Stimulated activated CD4-positive, alpha-beta T cell treated with anti-CD3 and anti-CD28 coated beads, Interleukin-2, amount 100 ng/mL, for 24 hours (primary cell): ENCODE measurements at places on chromosomes 11 and 22.

DNA sequence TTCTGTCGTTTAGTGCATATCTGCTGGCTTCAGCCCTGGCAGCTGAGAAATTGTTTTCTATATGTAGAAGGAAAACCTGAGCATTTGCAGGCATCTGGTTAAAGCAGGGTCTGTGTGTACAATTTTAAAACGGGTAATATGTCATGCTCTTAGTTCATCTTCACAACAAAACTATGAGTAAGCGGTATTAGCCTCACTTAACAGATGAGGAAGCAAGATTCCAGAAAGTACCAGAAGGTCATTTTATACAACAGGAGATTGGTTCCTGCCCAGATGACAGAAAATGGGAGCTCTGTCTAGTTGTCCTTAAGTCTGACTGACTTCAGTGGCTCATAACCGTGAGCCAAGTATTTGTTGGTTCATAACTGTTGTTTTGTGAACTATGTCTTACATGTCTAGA is 1.1 kb downstream of the TIMM10B start:
- DNase-seq: no peak

DNA sequence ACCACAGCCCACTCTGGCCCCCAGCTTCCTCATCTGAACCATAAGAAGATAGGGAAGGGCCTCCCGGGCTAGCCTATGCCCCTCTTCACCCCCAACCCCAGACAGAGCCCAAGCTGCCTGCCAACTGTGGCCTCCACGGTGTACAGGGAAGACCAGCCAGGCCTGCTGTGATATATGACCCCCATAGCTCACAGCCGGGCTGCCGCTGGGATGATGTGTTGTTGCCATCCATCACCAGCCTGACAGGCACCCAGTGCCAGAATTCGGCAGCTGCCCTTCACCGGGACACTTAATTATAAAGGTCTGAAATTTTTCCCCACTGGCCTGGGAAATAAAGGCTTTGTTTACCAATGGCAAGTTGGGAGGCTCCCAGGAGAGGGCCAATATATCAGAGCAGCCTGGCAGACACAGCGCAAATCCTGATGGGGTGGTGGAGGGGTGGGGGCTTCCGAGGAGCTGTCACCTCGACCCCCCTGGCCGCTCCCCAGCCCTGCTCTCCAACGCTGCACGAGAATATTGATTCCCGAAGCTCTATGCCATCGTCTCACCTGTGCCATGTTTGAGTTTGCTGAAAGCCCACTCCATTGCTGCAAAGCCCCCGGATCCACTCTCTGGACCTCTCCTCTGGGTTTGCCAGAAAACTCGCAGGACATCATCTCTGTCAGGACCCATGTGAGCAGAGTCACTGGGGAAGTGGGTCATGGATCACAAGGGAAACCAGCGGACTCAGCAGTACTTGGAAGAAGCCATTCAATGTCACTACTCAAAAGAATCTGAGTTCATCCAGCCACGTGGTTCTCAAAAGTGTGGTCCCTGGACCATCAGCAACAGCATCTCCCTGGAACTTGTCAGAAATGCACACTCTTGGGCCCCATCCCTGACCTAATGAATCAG is 296.9 kb downstream of the MN1 start:
- no peak for DNase-seq

- DNase-seq: no peak
Measured at GRCh38 chr22:39703091-39703490, 132.5 kb downstream of the CACNA1I start.

GRCh38 chr22:36036167-36036624 is 7.6 kb upstream of the RBFOX2 start:
- no peak for DNase-seq

- no peak for DNase-seq
Measured at GRCh38 chr11:31768749-31769640, 42.1 kb downstream of the PAX6 start.

DNA sequence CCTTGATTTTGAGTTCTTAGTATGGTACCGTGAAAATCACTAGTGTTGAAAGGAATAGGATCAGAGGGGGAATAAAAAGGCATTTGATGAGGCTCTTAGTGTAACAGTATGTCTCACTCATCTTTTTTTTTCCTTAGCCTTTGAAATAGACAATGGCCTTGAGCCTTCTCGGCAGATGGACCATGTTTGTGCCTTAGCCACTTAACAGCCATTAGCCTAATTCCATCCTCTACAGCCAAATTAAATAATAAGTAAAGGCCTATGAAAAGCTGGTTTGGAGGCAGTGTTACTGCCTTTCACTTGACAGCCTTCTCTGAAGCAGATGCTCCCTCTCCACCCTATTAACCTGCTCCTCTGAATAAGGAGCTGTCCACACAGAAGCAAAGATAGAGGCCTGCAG is 580.7 kb downstream of the NTM start:
- DNase-seq: no peak

DNA sequence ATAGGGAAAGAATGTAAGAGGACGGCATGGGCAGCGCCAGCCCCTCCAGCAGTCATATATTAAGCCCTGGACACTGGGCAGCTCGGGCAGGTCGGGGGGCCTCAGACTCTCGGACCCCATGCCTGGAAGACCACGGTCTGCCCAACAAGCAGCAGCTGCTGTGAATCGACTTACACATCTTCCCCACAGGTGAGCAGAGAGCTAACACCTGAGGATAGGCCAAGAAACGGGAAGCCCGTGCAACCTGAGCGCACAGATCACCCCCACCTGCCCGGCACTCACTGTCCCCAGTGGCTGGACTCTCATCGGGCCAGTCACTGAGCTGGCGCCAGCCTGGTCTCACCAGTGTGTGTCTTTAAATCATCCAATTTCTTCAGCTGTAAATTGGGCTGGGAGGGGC is 4.7 kb upstream of the TCF20 start:
- no peak for DNase-seq

- no peak for DNase-seq
Measured at GRCh38 chr11:118533769-118534729, 3.1 kb downstream of the TMEM25 start.

DNA sequence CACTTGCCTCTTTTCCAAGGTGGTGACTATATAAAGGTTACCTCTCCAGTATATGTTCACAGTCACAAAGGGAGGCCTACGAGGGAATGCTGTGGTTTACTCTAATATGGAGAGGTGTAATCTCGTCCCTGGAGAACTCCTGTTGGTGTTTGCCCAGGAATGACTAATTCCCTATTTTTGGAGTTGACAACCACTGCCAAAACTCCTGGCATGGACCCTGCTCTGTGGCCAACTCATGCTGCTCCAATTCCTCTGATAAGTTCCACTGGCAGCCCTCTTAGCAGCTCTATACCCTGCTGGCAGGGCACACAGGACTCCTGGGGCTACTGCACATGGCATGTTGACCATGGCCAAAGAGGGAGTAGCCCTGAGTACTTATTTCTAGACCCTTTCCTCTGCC is 418.7 kb upstream of the ANO5 start:
- DNase-seq: no peak

DNA sequence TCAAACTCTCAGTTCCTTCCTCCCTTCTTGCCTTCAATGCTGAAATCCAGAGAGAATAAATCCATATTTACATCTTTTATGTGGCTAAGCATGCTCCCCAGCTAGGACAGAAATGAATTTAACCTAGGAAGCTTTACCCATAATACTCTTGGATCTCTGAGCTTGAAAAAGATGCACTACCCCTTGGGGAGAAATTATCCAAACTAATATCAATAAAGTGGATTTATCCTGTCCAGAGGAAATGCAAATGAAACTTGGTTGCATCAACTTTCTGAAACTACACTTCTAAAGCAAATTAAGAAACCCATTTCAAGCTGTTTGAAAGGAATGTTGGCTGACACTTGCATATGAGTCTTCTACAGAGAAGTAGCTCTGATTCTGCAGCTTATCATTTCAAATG is 347.9 kb downstream of the TTC28 start:
- DNase-seq: no peak

GRCh38 chr11:7872890-7873289 is 58.2 kb downstream of the OR10A6 start:
- DNase-seq: no peak

DNA sequence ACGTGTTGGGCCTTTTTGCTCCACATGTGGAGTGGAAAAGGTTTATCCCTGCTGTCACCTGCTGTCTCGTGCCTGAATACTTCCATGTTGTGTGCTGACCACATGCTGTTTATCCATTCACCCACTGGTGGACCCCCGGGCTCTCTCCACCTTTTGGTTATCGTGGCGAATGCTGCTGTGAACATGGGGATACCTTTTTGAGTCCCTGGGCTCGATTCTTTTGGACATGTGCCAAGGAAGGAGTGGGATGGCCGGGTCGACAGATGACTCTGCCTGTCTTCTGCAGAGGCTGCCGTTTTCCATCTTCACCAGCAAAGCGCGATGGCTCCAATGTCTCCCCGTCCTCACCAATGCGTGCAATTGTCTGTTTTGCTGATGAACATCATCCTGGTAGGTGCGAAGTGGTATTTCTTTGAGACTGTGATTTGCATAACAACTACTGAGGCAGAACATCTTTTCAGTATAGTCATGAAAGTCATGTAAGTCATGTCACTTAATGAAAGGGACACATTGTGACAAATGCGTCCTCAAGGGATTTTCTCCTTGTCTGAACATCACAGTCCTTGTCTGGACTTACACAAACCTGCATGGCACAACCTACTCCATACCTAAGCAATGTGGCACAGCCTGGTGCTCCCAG is 758.7 kb downstream of the BRD1 start:
- DNase-seq: no peak
